Activated CD8-positive, alpha-beta T cell treated with anti-CD3 and anti-CD28 coated beads for 36 hours (primary cell): ENCODE measurements at places on chromosomes 6 and 20. TPM values are rescaled to one million over a fixed set of nuclear protein-coding genes. Genes with fewer than 3 reads are reported as not detected.

The DCDC2 gene
- total RNA-seq = not detected

The MAP7 gene
- total RNA-seq = 0.47 TPM

The CD24 gene
- total RNA-seq = 1.4 TPM

The PNLDC1 gene
- total RNA-seq = 0.34 TPM

The BANF2 gene
- not detected for total RNA-seq
